ENCODE measurements at places on chromosomes 11 and 22. TPM values are rescaled to one million over a fixed set of nuclear protein-coding genes. Genes with fewer than 3 reads are reported as not detected.

ANGPTL5 gene
- total RNA-seq, result not detected

DNA sequence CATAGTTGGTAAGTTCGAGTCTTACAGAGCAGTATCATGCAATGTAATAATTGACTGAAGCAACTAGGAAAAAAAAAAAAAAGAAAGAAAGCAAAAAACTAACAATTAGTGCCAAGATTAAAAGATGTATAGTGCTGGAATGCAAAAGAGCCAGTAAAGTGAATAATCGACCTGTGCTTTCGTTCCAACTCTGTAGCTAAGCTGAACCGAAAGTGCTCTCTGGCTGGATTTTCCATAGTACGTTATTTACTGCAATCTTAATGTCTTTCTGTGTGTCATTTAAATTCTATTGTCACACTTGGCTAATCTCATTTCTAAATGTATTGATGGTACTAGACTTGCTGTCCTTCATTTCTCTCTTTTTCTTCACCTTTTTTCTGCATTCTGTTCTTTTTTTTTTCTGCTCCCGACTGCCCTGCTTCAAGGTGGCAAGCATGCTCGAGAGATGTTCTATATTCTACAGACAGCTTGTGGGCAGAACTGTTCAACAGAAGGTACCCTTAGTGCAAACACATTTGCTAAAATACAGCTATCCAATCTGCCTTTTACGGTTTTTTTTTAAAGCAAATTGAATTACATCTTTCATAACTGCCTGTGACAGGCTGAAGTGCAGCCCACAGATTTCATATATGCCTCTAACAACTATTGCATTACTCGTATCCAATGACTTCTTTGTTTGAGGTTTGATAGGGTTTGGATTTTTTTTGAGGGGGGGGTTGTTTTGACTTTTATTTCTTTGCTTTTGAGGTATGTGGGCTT is 204.2 kb upstream of the MTNR1B start:
- H3K36me3 ChIP-seq, result no peaks in the 10 kb centered on the region
- no peak overlapping the region for H3K27ac ChIP-seq
- H3K27me3 ChIP-seq, result 0 out of 2 replicates have a peak, but pooled peaks cover 1% of the 10 kb centered on the region

GRCh38 chr11:76830639-76831327 is 29.9 kb upstream of the ACER3 start:
- H3K27me3 ChIP-seq, result no peaks in the 10 kb centered on the region
- H3K27ac ChIP-seq, result no peak overlapping the region
- no peaks in the 10 kb centered on the region for H3K4me1 ChIP-seq

DNA sequence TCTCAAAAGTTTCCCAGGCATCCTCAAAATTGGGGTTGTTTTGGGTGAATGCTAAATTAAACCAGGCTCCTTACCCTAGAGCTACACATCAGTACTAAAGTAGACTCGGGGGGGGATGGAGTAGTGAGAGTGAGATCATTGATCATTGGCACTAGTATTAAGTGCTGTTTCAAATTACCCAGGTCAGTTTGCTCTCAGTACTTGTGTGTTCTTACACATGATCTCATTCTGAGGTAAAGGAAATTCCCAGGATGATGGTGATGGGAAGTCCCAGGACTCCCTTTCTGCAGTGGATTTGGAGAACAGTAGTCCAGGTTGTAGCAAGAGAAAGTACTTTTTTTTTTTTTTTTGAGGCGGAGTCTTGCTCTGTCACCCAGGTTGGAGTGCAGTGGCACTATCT is 12.5 kb downstream of the RBM4 start:
- peak overlapping the region; percentile 50 for H3K27ac ChIP-seq
- peaks cover 2% of the 10 kb centered on the region for H3K36me3 ChIP-seq
- H3K4me1 ChIP-seq, result no peaks in the 10 kb centered on the region
- DNase-seq, result no peak
- no peaks in the 10 kb centered on the region for H3K27me3 ChIP-seq

- H3K27me3 ChIP-seq, result no peaks in the 10 kb centered on the region
- no peak overlapping the region for H3K27ac ChIP-seq
- no peak for DNase-seq
- H3K4me3 ChIP-seq, result no peak overlapping the region
- H3K4me1 ChIP-seq, result no peaks in the 10 kb centered on the region
- no peaks in the 10 kb centered on the region for H3K36me3 ChIP-seq
These were observed 41.2 kb upstream of the ARL14EP start for GRCh38 chr11:30281476-30282288.

GRCh38 chr11:129815596-129816461 is at the start of gene TMEM45B:
TSS of gene TMEM45B (plus strand) at chr11:129815848. CDS start at chr11:129852483, 36,635 bp downstream.
- peak within 1 kb of the TSS; percentile 97 for H3K27ac ChIP-seq
- DNase-seq, result peak; percentile 86
- no peaks in the 10 kb centered on the region for H3K27me3 ChIP-seq
- peaks cover 25% of the 10 kb centered on the region for H3K4me1 ChIP-seq
- no peaks in the 10 kb centered on the region for H3K36me3 ChIP-seq

- H3K27me3 ChIP-seq, result no peaks in the 10 kb centered on the region
- H3K4me3 ChIP-seq, result no peak overlapping the region
- no peak overlapping the region for H3K27ac ChIP-seq
- H3K4me1 ChIP-seq, result no peaks in the 10 kb centered on the region
- peak; percentile 6 for DNase-seq
These were observed 25.2 kb upstream of the NECTIN1 start for GRCh38 chr11:119754199-119754598.

RFPL3 gene
- not detected for total RNA-seq

DNA sequence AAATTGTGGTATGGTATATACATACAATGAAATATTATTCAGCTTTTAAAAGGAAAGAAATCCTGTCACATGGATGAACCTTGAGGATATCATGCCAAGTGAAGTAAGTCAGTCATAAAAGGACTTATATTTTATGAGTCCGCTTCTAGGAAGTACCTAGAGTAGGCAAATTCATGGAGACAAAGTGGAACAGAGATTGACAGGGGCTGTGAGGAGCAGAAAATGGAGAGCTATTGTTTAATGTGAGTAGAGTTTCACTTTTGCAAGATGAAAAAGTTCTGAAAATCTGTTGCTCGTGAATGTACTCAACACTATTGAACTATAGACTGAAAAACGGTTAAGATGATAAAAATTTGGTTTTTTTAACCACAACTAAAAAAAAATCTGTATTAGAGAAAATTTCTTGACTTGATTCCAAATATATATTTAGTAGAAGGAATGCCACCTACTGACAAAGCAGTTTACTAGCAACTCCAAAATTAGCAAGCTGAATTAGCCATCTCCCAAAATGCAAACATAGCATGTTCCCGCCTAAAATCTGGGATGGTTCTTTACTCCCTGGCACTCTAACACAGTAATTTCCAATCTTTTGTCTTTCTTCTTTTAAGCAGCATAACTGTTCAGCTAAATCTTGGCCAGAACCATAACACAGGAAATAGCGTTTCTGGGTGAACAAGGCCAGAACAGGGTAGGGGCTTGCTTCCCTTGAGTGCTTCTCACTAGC is 1.5 kb downstream of the UFD1 start:
- peak overlapping the region; percentile 84 for H3K4me3 ChIP-seq
- no peaks in the 10 kb centered on the region for H3K27me3 ChIP-seq
- H3K27ac ChIP-seq, result peak overlapping the region; percentile 100
- H3K4me1 ChIP-seq, result peaks cover 6% of the 10 kb centered on the region

SLC5A1 gene
- total RNA-seq, result 0.23 TPM

- H3K4me1 ChIP-seq, result peaks cover 30% of the 10 kb centered on the region
- peak; percentile 95 for DNase-seq
- no peak overlapping the region for H3K27ac ChIP-seq
- H3K4me3 ChIP-seq, result peak overlapping the region; percentile 34
These were observed 2.1 kb upstream of the CPT1A start for GRCh38 chr11:68843703-68844312.

- peaks cover 4% of the 10 kb centered on the region for H3K4me1 ChIP-seq
- no peak overlapping the region for H3K4me3 ChIP-seq
- DNase-seq, result no peak
- no peaks in the 10 kb centered on the region for H3K36me3 ChIP-seq
- no peak overlapping the region for H3K27ac ChIP-seq
These were observed 1.5 kb downstream of the EMID1 start for GRCh38 chr22:29207243-29207550.

SHANK3 gene
- total RNA-seq, result 4.5 TPM

DNA sequence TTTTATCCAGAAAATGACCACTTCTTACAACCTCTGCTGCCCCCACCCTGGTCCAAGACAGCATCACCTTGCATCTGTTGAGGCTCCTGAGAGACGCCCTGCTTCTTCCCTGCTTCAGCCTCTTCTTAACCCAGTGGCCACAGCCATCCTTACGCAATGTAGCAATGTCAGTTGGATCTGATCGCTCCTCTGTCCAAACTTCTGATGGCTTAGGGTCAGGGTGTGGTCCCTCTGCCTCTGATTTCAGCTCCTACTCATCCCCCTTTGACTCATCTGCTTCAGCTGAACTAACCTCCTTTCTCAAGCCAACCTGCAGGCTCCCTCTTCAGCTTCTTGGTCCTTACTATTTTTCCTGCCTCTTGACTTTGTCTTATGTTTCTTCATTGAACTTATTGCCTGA is 280.8 kb downstream of the KIRREL3 start:
- no peak for DNase-seq
- no peak overlapping the region for H3K27ac ChIP-seq
- H3K27me3 ChIP-seq, result 0 out of 2 replicates have a peak, but pooled peaks cover 2% of the 10 kb centered on the region

DNA sequence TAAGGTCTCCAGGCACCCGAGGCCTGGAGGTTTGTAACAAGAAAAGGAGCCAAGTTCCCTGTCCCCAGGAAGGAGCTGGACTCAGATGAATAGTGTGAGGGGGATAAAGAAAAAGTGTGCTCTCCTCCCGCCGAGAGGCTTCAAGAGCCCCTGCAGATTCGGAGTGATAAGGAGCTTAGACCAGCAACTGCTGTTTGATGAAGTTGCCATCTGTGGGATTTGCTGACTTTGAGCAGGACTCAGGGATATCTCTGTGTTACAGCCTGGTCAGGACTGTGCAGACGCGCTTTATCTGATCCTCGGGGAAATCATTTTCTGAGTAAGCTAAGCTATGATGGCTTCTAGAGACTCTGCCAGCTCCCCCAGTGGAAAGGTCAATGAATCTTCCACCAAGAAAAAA is 1017.0 kb downstream of the TBC1D22A start:
- H3K4me3 ChIP-seq, result no peak overlapping the region
- no peaks in the 10 kb centered on the region for H3K27me3 ChIP-seq
- H3K36me3 ChIP-seq, result no peaks in the 10 kb centered on the region
- no peak overlapping the region for H3K27ac ChIP-seq
- no peaks in the 10 kb centered on the region for H3K4me1 ChIP-seq
- no peak for DNase-seq

SMIM35 gene
- total RNA-seq, result not detected
